Glutamatergic neuron (in vitro differentiated cells): ENCODE measurements at places on chromosomes 11 and 22.

GRCh38 chr11:119065369-119065768 is 2.2 kb upstream of the VPS11 start:
- no peak for DNase-seq

DNA sequence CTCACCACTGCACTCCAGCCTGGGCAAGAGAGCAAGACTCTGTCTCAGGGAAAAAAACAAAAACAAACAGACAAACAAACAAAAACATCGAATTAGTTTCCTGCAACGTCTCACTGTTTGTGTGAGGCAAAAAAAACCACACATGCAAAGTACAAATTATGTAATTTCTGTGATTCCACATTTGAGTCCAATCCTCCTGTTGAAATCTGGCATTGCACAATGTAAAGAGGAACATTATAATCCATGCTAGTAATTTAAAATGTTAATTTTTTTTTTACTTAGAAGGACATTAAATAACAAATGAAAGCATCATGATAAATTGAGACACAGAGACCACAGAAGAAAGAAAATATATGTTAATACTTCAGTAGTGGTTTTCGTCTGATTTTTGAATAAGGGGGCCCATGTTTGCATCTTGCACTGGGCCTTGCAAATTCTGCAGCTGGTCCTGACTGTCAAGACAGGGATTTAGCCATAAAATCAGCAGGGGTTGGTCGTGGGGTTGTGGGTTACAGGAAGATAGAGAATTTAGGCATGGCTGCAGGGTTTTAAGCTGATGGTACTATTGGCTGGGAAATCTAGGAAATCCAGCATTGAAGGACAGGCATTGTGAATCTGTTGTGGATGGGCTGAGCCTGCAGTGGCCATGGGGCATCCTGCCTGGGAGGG is 102.6 kb upstream of the ALDH3B2 start:
- no peak for DNase-seq

GRCh38 chr11:117693344-117693743 is 103.7 kb downstream of the DSCAML1 start:
- DNase-seq: no peak

DNA sequence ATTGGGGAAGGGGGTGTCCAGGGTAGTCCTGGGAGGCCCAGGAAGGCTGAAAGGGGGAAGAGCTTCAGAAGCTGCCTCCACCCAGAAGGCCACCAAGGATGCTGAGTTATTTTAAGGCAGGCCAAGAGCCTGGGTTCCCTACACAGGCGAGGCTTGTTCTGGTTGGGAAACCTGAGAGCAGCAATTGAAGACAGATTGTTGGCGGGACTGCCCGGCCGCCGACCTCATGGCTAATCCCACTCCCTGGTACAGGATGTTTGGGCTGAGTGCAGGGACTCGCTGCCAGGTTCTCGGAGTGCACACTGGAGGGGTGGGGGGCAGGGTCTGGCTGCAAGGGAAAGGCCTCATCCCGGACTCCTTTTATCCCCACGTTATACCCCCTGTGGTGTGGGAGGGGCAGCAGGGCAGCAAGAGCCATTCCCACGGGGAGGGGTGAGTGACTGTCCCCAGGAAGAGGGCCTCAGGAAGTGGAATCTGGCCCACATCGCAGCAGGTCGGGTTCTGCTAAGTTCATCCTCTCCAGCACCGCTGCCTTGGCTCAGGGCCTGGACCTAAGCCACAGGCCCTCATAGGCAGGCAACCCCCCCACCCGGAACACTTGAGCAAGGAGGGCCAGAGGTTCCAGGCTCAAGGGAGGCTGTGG is 43.6 kb upstream of the PRR5 start:
- DNase-seq: peak; percentile 22

- DNase-seq: no peak
These were observed 192.6 kb downstream of the CASP12 start for GRCh38 chr11:104705490-104706190.

DNA sequence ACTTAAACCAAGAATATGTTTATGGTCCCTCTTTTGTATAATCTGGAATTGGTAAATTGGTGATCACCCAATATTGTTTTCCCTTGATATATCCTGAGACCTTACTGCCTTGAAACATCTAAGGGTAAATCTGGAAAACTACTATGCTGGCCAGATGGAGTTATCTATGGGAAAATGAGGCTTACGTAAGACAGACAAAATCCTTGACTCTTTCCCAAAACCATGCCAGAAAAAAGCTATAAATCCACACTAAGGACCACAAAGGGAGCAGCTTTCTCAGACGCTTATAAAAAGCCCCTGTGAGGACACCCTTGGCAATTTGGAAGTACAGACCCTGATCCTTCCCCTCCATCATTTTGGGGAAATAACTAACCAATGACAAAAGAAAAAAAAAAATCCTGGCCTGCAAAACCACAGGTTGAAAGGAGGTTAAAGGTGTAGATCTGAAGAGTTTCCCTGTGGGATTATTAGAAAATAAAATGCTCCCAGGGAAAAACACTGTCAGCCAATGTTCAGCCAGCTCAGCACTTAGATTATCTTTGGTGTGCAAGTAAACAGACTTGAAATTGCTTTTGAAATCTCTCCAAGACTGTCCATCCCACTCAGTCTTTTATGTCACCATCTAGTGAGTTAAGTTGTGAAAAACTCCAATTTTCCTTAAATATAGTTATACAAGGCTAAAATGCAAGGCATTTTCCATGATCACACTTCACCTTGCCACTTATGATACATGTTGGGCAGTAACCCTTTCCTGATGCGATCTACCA is 6.6 kb upstream of the AMBRA1 start:
- no peak for DNase-seq

DNA sequence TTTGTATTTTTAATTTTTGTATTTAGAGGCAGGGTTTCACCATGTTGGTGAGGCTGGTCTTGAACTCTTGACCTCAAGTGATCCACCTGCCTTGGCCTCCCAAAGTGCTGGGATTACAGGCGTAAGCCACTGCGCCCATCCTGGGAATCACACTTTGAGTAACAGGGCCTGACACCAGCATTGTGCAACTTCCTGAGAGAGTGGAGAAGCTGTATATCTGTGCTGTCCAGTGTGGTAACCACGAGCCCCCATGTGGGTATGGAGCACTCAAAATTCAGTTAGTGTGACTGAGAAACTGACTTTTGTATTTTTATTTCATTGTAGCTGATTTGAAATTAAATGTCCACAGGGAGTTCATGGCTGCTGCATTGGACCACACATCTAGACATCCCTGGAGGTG is 36.2 kb downstream of the MPPED1 start:
- no peak for DNase-seq

GRCh38 chr22:47107431-47107830 is 345.0 kb downstream of the TBC1D22A start:
- no peak for DNase-seq

GRCh38 chr11:64900774-64901173 is 16.2 kb downstream of the ATG2A start:
- DNase-seq: no peak

DNA sequence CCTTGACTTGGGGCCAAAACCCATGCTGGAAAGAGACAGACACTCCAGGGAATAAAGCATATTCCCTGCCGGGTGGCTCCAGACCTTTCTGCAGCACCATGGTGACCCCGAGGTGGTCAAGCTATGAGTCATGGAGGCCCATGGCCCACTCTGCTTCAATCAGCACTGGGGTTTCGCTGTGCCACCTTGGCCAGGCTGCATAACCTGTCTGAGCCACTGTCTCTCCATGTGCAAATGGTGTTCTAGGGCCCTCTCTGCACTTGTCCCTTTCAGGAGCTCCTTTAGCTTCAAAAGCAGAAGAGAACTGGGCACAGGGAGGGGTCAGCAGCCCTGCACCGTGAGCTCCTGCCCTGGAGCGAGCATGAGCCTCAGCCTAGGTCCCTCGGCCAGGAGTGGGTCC is 410.1 kb downstream of the SHANK2 start:
- DNase-seq: no peak

GRCh38 chr11:107702109-107702660 is 9.7 kb downstream of the SLN start:
- DNase-seq: no peak

DNA sequence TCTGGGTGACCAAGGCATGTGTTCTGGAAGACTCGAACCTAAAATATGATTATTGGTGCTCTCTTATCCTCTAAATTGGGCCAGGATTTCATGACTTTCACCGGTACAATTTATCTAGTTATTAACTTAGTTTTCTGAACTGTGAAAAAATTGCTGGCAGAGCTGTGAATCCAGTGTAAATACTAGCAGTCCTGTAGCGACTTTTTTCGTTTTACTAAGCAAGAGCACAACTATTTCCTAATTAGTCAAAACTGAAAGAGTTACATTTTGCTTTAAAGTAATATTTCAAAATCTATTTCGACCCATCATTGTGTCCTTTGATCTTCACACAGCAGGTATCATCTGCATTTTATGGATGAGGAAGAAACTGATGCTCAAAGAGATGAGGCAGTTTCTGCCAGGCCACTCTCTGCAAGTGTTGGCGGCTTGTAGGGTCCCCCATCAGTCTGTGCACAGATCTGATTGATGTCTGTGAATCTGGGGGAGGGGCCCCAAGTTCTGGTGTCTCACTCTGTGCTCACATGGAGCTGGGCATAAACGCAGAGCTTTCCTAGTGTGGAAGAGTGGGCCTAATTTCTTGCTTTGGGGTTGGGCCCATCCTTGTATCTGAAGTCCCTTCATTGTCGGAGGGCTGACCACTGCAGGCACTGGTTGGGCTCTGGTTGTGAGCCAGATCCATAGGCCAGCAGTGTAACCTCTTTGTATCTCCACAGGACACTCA is 1.4 kb upstream of the TRMT2A start:
- peak; percentile 10 for DNase-seq

- no peak for DNase-seq
These were observed 102.1 kb downstream of the RASSF10 start for GRCh38 chr11:13110929-13111812.

- no peak for DNase-seq
These were observed 561.0 kb downstream of the INSC start for GRCh38 chr11:15675683-15676082.

DNA sequence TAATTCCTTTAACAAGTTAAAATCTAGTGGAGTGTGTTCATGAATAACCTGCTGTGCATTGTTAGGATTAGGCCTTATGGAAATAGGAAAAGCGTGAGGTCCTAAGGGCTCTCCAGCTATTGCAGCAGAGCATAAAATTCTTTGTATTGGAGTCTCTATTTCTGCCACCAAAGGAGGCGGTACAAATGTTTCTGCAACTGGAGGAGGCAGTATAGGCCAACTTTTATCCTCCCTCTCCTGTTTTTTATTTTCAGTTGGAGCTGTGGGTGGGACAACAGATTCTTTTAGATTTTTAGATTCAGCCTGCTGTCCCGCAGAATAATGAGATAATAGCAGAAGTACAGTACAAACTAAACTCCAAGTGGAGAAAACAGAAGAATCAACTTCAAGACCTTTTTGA is 26.2 kb downstream of the OR10A6 start:
- DNase-seq: no peak

DNA sequence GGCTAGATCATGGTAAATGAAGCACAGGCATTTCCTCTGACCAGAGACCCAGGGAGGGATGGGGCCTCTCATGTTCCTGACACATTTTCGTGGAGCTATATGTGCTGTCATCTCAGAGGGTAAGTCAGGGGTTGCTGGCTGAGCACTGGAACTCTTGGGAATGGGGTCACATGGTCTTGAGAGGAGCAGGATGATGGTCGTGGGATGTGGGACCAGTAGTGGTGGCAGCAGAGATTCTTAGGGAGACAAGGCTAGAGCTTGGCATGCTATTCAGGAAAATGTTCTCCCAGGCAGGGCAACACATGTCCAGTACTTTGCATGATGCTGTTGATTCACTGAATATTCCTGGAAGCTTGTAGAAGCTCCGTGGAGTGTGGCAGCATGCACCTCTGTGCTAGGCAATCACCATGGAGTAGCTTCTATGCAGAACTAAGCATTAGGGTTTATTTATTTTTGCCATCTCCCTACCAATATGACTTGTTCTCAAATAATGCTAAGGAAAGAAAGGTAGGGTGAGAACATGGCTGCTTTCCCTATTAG is 31.4 kb upstream of the TTC12 start:
- DNase-seq: no peak

DNA sequence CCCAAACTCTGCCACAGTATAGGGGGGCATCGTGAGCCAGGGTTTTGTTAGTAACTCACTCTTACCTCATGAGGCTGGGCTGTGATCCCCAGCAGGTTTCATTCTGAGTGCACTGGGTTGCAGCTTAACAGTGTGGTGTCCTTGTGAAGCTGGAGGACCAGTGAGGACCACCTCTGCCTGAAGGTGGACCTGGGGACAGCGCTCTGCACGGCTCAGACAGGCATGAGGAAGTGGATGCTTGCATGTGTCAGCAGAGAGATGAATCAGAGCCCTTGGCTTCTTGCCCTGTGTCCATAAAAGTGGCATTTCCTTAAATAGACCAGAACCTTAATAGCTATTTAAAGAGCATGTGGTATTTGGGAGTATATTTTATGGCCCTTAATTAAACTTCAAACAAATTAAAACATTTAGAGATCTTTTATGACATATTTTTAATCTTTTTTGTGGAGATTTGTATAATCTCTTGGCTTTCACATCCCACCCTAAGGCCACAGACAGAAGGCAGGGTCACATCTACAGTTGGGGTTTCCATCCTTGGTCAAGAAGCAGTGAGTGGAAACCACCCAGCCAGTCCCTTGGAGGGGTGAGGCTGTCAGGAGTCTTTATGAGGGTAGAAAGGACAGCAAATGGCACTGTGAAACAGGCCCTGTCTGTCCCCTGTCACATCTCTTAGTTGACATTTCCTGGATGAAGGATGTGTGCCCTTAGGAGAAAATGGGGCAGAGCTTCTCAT is 24.8 kb upstream of the ADORA2A start:
- DNase-seq: no peak

- no peak for DNase-seq
These were observed 9.2 kb upstream of the CHST1 start for GRCh38 chr11:45674481-45675190.

DNA sequence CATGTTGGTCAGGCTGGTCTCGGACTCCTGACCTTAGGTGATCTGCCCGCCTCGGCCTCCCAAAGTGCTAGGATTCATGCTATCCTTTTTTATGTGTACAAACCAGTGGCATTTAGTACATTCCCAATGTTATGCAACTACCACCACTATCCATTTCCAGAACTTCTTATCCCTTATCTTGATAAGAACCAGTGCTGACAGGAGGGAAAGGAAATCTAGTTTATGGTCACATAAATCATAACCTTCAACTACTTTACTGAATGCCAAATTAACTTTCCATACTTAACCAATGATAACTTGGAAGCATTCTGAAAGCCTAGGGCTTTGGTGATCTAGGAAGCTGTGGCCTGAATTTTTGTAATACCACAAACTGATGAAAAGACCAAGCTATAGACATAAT is 170.4 kb downstream of the SWAP70 start:
- no peak for DNase-seq
